ENCODE measurements at places on chromosomes 6 and 20.

- DNase-seq, result no peak
Observed at GRCh38 chr20:43520074-43520630, 12.7 kb downstream of the L3MBTL1 start.

GRCh38 chr6:2795956-2796355 is 30.8 kb downstream of the WRNIP1 start:
- no peak for DNase-seq

DNA sequence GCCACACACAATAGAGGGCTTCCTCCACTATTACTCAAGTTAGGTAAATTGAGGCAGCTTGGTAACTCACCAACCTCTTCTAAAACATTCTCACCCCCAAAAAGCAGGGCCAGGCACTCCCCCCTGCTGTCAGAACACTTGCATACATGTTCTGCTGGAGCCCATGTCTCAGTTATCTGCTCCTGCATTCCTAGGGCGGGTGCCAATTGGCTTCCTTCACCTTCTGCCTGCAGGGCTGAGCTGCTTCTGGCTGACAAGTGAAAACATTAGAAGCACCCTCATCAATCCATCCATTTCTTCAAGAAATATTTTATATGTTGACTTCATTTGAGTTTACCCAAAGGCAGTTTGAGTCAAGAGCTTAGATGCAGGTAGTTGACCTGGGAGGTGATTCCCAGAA is 4.5 kb upstream of the ENTPD6 start:
- DNase-seq, result no peak

- no peak for DNase-seq
Observed at GRCh38 chr6:104788400-104788799, 71.3 kb downstream of the HACE1 start.

DNA sequence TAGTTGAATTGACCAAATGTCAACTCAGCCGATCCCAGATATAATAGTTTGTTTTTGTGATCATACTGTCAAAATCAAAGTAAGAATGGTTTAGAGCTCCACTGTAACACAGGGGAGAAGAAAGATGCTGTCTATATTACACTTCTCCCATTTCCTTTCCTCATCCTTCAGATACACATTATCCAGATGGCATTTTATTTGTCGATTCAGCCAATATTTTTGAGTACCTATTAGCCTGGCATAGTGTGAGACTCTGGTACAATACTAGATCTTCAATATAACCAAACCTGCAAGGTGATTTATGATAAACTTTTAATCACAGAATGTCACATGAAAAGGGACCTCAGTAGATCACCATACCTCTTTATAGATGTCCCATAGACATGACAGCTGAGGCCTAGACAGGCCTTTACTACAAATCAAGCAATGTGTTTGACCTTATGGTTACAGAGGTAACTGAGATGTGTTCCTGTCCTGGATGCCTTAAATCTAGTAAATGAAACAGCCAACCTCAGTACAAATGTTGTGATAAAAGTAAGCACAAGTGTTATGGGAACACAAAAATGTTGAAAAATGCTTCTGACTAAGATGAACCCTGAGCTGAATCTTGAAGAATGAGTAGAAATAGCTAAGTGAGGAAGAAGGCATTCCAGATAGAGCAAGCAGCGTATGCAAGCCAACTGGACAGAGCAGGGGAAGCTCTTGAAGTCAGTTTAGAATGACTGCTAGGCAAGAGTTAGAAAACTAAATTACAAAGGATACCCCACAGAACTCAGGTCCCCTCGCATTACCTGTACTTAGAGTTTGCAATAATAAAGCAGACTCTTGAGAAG is 1.9 kb downstream of the FBXO9 start:
- DNase-seq, result no peak

DNA sequence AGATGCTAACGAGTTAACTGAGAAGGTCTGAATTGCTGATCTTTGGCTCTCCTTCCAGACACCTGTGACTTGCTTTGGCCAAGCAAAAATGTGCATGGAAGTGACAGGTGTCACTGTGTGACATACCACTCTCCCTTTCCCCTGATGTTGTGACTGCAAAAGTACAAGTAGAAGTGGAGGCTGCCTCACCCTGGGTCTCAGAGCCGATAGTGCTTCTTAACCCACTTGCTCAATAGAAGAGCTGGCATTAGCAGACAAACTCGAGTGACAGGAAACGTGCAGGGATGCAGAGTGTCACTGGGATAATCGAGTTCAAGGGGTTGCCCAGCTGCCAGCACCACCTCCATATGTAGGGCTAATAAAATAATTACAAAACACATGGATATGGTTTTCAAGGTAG is 16.4 kb upstream of the SPO11 start:
- DNase-seq, result no peak

GRCh38 chr6:9537381-9537780 is 877.5 kb downstream of the TFAP2A start:
- peak; percentile 53 for DNase-seq

DNA sequence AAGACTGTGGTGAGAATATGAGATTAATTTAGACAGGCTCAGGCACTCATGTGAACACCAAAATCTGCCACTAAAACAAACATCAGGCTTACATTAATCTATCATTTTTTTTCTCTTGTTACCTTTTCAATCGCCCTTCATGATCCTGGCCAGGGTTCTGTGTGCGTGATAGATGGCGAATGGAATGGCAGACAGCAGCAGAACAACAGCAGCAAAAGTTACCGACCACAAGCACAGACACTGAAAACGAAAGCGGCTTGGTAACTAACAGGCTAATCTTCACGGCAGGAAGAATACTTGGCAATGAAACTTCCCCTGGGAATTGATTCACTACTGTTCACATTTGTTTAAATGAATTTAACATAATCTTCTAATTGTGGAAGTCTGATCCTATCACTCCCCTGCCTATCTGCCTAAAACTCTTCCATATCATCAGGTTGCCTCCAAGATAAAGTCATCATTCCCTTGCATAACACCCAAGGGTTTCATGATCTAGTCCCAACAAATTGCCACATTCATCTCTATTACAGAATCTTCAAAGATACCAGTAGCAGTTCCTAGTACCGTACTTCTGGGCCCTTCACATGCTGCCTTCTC is 28.7 kb downstream of the PTPRK start:
- DNase-seq, result peak; percentile 78

- DNase-seq, result peak; percentile 9
Observed at GRCh38 chr6:45278367-45278766, 49.8 kb upstream of the RUNX2 start.

DNA sequence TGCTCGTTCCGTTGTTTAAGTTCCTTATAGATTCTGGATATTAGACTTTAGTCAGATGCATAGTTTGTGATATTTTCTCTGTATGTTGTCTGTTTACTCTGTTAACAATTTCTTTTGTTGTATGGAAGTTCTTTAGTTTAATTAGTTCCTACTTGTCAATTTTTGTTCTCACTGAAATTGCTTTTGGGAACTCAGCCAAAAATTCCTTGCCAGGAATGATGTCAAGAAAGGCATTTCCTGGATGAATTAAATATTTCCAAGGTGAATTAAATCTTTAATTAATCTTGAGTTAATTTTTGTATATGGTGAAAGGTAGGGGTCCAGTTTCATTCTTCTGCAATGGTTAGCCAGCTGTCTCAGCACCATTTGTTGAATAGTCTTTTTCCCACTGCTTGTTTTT is 406.2 kb upstream of the NOX3 start:
- no peak for DNase-seq

GRCh38 chr6:111124406-111124805 is 37.1 kb downstream of the SLC16A10 start:
- no peak for DNase-seq

DNA sequence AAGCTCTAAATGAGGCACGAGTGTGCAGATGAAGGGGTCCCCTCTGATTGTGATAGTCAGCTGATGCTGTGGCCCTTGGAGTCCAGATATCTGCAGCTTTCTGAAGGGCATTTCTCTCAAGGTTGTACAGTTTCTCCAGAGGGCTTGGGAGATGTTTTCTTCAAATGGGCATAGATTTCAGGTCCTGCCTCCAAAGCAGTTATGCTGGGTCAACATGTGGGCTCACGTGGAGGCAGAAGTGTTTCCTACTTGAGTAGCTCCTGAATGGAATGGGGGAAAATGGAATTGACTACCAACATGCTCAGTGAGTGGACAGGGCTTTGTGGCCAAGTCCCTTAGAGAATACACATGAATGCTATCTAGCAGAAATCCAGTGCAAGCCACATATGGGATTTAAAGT is 360.7 kb downstream of the SAMD5 start:
- no peak for DNase-seq

DNA sequence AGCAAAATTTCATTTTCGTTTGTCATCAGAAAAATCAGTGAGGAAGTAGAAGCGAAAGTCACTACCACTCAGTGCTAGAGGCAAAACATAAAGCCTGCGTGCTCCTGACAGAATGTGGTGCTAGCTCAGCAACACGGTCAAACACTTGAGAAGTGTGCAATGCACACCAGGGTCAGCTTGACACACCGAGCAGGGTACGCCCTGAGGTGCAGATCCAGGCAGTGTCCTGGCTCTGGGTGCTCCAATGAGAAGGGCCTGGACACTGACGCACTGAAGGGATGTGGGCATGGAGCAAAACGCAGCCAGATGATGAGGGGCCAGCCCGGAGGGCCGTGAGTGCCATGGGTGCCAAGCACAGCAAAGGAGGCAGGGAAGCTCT is 5.9 kb downstream of the RNASET2 start:
- no peak for DNase-seq

GRCh38 chr6:116447052-116447451 is 14.1 kb upstream of the CALHM6 start:
- DNase-seq, result no peak

All from astrocyte of the spinal cord (primary cell).